ENCODE measurements at places on chromosomes 7 and 10.

GRCh38 chr7:82839063-82839462, 323.6 kb downstream of the PCLO start:
- DNase-seq = no peak

GRCh38 chr7:125193263-125193662, 263.6 kb upstream of the POT1 start:
- DNase-seq = no peak

DNA sequence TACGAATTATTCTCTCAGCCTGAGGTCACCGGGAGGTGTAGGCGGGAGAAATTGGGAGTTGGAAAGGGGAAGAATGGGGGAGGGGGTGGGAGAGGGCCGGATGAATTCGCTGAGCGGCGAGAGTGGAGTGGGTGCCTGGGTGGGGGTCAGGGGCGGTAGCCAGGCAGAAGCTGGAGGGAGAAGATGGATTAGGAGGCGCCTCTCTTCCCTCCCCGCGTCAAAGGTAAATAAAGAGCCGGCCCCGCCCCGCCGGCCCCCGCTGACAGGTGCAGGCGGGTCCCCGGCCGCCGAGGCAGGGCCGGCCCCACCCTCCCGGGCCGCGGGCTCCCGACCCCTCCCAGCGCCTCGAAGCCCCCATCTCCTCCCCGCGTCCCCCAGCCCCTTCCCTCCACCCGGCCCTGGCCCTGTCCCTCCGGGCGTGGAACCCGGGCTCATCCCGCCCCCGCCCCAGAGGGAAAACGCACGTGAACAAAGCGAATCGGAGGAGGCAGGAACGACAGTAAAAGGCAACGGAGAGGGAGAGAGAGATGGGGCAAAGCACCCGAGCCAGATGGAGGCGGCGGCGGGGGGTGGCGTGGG, 872 bp downstream of the FAM131B start:
- no peak for DNase-seq

DNA sequence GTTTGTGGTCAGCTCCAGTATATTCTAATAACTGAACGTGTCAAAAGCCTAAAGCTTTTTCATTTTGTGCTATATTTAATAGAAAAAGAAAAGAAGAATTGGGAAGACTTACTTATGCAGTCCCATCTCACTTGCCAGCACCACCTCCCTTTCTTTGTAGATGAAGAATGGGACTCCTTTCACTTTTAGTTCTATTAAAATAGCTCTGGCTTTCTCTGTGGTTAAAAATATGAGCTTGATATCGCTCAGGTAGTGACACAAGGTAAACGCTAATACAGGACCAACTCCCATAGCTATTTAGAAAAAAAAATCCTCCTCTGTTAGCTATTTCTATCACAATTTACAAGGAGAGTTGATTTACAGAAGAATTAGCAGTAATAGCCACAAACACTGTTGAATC, 176.8 kb downstream of the PDE1C start:
- no peak for DNase-seq

DNA sequence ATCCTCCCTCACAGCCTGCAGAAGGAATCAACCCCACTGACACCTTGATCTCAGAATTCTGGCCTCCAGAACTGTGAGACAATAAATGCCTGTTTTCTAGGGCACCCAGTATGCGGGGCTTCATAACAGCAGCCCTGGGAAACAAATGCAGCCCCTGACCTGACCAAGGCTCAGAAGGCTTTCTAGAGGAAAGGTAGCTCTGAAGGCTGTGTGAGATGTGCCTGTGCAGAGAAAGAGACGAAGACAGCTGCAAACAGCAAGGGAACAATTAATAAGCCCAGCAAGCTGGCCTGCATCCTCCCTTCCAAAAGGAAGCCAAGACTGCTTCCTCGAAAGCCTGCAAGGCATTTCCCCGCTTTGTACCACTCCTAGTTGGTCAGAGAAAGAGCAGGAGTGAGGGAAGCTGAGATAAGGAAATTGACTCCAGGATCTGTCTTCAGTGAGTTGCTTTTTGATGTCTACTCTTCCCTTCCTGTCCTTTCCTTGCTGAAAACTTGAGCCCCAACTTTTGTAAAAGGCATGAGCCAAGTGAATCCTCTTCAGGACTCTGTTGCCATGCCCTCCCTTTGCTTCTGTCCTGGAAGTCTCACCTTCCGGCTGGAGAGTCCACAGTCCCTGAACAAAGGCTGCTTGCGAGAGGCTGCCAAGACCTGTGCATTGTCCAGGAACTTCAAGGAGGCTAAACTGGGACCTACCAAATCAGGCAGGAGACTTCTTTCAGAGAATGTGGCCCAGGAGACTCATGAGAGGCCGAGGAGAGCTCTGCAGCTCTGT, 71.2 kb upstream of the ARID5B start:
- DNase-seq = no peak

- no peak for DNase-seq
Measured at GRCh38 chr7:34776748-34777358, 118.8 kb downstream of the NPSR1 start.

GRCh38 chr7:4791738-4792536, 16.5 kb downstream of the AP5Z1 start:
- no peak for DNase-seq

- DNase-seq = no peak
Measured at GRCh38 chr10:123678376-123678775, 12.2 kb downstream of the GPR26 start.

DNA sequence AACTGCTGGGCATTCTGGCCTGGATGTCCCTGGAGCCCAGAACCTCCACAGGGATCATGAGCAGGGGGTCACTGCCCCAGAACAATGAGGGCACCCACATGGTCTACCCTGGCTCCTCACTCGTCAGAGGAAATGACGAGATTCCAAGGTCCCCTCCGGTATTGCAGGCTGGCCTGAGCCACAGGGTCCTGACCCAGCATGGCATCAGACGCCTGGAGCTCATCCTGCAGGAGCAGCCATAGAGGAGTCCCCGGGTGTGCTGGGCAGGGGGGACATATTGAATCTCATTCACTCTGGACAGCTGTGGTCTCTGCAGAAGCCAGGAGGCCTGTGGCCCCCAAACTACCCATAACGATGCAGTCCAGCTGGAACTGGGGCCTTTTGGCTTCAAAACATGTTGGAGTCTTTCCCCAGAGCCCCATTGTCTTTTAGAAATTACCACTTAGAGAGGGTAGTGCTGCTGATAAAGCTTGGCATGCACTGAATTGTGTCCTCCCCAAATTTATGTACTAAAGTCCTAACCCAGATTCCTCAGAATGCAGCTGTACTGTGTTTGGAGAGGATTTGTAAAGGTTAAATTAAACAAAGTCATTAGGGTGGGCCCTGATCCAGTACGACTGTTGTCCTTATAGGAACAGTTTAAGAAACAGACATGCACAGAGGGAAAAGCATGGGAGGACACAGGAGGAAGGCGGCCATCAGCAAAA, 27.7 kb downstream of the ANXA8 start:
- no peak for DNase-seq

DNA sequence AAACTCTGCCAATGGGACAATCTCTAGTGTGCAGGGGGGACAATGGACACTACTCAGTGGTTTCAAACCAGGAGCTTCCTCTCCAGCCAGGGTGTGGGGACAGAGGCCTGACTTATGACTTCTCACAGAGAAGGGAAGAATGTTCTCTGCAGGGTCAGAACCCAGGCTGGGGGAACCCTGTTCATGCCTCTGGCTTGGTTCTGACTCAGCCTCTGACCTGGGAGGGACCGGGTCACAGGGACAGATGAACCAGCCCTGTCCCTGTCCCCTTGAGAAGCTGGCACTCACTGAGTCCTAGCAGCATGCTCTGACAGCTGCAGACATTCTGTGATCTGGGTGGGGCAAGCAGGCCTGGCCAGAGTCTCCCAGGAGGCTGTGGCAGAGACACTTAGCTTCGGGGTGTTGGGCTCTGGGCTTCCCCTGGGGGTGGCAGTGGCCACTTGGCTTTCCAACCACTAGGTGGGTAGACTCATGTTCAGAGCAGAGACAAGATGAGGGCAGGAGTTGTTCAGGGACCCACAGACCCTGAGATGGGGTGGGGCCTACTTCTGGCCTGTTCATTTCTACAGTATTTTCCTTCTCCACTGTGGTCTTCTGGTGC, 13.6 kb downstream of the TSPAN15 start:
- DNase-seq = no peak

DNA sequence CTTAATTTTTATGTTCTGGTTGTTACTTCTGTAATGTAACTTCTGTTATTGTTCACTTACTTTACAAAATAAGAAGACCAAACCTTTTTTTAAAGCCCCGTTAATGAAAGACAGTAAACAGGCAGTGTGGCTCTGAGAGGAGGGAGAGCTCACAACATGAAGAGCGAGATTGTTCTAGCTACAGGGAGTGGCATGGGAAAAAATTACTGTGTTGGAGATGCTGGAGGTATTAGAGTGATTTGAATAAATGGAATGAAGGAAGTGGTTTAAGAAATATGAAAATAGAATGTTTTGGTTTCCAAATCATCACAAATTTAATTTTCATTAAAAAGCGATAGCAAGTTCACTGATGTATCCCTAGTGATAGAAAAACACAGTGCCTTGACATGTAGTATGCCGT, 31.8 kb downstream of the REEP3 start:
- peak; percentile 60 for DNase-seq

GRCh38 chr7:112136271-112137008, 69.8 kb downstream of the DOCK4 start:
- no peak for DNase-seq

DNA sequence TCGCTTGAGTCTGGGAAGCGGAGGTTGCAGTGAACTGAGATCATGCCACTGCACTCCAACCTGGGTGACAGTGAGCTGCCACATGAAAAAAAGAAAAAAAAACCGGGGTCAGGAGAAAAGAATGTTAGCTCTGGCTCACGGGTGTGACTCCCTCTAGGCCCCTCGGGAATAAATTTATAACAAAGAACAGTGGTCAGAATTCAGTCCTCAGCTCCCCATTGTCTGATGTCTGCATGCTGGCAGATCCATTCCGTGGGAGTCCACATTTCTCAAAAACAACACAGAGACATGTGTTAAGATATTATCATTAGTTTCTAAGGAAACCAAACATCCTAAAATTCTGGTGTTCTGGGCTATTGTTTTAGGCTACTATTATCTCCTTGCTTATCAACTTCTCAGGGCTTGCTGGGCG, 90.6 kb downstream of the MARCHF5 start:
- DNase-seq = no peak

DNA sequence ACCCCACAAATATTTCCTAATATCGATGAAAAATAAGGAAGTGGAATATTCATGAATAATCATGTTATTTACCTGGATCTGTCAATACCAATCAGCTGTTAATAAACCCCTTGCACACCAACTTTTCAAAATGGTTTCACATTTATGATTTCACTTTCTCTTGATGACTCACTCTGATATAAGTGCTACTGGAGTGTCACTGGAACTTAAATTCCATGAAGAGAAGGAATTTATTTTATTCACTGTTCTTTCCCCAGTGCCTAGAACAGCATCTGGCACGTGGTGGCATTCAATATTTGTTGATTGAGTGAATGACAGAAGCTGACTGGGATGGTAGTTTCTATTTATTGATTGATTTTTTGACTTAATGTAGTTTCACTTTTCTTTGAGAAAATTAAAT, 3.5 kb upstream of the ENO4 start:
- no peak for DNase-seq

DNA sequence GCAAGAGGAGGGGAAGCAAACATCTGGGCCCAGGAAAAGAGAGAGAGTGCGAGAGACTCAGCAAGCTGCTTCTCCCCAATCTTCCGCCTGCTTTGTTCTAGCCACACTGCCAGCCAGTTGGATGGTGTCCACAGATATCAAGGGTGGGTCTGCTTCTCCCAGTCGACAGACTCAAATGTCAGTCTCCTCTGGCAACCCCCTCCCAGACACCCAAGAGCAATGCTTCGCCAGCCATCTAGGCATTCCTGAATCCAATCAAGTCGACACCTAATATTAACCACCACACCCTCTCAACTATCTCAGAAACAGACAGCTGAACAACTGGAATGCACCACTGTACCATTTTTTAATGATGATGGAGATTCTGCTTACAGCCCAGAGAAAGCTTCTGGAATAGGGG, 57.1 kb downstream of the FAM107B start:
- DNase-seq = no peak

DNA sequence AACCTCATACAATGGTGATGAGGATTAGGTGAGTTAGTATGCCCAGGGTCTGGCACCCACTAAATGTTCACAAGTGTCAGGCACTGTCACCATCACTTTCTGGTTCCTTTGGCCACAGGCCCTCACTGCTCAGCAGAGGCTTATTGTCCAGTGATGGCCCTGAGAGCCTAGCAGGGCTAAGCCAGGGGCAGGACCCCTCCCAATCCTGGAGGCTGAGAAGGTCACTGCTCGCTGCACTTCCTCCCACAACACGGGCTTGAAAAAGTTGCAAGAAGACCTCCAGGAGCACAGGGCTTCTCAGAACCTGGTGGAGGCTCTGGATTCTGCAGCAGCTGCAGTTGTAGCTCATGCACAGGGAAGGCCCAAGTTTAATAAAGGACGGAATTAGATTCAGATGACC, 48.1 kb downstream of the DRGX start:
- DNase-seq = no peak

GRCh38 chr7:128934361-128935341, 3.1 kb upstream of the IRF5 start:
- no peak for DNase-seq

GRCh38 chr10:132909491-132910071, 32.8 kb downstream of the CFAP46 start:
- no peak for DNase-seq

- no peak for DNase-seq
Measured at GRCh38 chr10:110260746-110261477, 43.8 kb downstream of the SMNDC1 start.

DNA sequence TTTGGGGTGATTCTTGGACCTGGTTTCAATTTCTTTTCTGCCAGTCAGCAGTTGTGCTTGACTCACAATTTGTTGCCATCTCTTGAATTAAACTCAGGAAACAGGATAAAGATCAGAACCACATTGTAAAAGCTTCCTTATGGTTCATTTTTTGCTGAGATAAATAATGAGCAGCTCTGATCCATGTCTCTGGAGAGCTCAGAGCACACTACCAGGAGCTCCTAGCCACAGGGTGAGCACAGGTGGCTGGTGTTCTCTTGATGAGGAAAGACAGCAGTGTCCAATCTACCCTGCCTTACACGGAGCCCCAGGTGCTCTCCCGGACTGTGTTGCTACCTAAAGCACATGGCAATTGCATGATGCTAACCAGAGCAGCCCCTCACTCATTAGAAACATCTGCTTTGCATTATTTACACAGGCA, 17.2 kb upstream of the FAM170B start:
- no peak for DNase-seq

DNA sequence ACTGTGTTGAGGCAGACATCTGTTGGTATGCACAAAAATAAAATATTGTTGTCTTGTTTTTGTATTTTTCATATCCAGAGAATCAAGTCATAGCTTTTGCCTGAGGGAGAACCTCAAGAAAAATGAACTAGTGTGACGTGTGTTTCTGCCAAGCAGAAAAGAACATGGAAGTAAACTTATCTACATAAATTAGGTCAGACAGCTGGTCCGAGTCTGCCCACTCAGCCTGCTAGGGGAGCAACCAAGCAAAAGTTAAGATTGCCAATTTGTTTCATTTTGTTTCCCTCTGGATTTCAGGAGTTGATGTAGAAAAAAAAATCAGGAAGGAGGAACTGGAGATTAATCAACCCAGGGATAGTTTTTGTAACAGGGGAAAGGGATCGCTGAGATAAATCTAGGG, 572.4 kb upstream of the LRRTM3 start:
- no peak for DNase-seq

- DNase-seq = no peak
Measured at GRCh38 chr7:108413782-108414492, 42.3 kb downstream of the NRCAM start.

- no peak for DNase-seq
Measured at GRCh38 chr7:124071843-124072242, 39.0 kb upstream of the TMEM229A start.

- no peak for DNase-seq
Measured at GRCh38 chr7:138067774-138068173, 8.5 kb upstream of the AKR1D1 start.

- no peak for DNase-seq
Measured at GRCh38 chr7:6436385-6436685, 11.4 kb downstream of the DAGLB start.

All from AG09309 (cell line).